ENCODE measurements at places on chromosomes 3 and 15. TPM values are rescaled to one million over a fixed set of nuclear protein-coding genes. Genes with fewer than 3 reads are reported as not detected.

Gene LRRC49
- 10.4 TPM for total RNA-seq

Gene ZDHHC23
- total RNA-seq = 1.0 TPM

Gene TIMP4
- total RNA-seq = 3.2 TPM

Gene MSL2
- total RNA-seq = 13.0 TPM

Gene KIF9
- 3.0 TPM for total RNA-seq

Gene PLS1
- 1.7 TPM for total RNA-seq

Gene CCDC33
- not detected for total RNA-seq

Gene GATA2
- 2.3 TPM for total RNA-seq

Gene GOLGA6B
- total RNA-seq = not detected

Gene HOMER2
- total RNA-seq = 5.7 TPM

Gene GRAMD1C
- 4.2 TPM for total RNA-seq

Gene NGRN
- total RNA-seq = 89.4 TPM

Gene SNX33
- 55.1 TPM for total RNA-seq

Gene TRPM1
- not detected for total RNA-seq

Gene ISL2
- not detected for total RNA-seq

Gene LTK
- 0.07 TPM for total RNA-seq

Gene UMPS
- total RNA-seq = 22.5 TPM

Gene C3orf70
- total RNA-seq = 0.46 TPM

All from smooth muscle cell of the pulmonary artery (primary cell).